ENCODE measurements at places on chromosomes 5 and 9.

- no peak for DNase-seq
These were observed 127.1 kb downstream of the MYO10 start for GRCh38 chr5:16809010-16809394.

- no peak for DNase-seq
These were observed 15.6 kb downstream of the RIOK2 start for GRCh38 chr5:97167435-97167834.

- DNase-seq = no peak
These were observed 5.0 kb upstream of the FBXL7 start for GRCh38 chr5:15495026-15495425.

DNA sequence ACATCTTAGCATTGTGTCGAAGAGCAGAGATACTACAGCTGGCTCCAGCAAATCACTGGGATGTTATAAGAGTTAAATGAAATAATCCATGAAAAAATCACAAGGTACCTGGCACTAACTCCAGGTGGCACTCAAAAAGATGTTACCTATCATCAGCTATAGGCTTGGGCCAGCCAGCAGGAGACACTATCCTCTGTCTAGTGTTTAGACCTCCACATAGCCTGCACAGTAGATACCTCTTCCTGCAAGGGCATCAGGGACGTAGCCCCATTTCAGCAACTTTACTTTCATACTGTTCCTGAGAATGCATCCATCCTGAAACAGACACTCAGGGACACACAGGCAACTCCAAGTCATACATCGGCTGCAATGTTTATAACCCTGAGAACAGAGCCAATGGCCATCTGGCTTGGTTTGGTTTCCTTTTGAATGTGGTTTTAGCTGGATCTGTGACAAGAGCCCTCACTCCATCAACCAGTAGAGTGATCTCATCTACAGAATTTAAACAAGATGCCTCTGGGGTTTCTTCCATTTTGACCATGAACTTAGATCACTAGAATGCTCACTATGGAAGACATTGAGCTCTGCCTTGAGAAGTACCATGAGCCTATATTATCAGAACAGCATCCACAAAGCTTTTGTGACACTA is 69.9 kb downstream of the TLE1 start:
- DNase-seq = no peak

GRCh38 chr9:127835991-127836516 is 18.4 kb downstream of the ENG start:
- DNase-seq = no peak

DNA sequence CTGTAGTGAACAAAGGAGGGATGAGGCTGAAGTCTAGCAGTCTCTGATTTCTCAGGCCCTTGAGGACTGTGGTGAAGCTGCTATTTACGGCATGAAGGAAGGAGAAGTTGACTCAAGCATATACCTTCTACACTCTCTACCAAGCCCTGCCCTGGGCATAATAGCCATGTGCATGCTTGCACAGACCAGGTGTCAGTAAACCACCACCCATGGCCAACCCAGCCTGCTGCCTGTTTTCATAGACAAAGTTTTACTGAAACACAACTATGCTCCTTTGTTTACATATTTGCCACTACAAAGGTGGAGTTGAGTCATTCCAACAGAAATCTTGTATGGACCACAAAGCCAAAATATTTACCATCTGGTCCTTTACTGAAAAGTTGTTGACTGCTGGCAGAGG is 126.9 kb downstream of the PAPPA start:
- DNase-seq = no peak

- DNase-seq = no peak
These were observed 127.2 kb downstream of the ENTREP1 start for GRCh38 chr9:69452110-69452782.

GRCh38 chr5:127040796-127041520 is 10.6 kb upstream of the MARCHF3 start:
- no peak for DNase-seq
